CD8-positive, alpha-beta memory T cell (primary cell): ENCODE measurements at places on chromosomes 7 and 10. TPM values are rescaled to one million over a fixed set of nuclear protein-coding genes. Genes with fewer than 3 reads are reported as not detected.

DNA sequence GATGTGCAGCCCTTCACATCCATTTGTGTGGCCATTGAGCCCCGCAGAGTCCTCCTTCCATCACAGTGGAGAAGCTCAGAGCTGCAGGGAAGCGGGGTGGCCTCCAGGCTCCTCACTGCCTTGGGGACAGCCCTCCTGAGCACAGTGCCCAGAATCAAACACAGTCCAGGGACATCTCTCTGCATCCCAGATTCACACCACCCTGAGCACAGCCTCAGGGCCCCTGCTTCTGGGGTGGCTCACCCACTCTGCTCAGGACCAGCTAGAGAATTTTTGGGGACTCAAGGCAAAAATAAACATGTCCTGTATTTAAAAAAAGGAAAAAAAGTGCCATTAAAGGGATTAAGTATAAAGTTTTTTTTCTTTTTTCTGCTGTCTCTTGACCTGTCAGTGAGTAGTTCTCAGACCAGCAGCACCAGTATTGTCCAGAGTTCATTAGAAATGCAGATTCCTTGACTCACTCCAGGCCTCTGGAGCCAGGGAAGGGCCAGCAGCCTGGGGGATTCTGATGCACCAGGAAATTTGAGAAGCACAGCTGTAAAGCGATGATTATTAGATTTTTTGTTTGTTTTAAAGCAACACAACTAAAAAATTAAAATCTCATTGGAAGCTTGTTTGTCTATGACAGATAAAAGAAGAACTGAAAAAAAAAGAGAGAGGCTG is 61.6 kb downstream of the ARHGAP22 start:
- DNase-seq = no peak

- no peak for DNase-seq
Measured at GRCh38 chr10:31098046-31098445, 66.4 kb upstream of the ZNF438 start.

GRCh38 chr7:6092953-6093354 is 61.8 kb downstream of the ANKRD61 start:
- no peak for DNase-seq

DNA sequence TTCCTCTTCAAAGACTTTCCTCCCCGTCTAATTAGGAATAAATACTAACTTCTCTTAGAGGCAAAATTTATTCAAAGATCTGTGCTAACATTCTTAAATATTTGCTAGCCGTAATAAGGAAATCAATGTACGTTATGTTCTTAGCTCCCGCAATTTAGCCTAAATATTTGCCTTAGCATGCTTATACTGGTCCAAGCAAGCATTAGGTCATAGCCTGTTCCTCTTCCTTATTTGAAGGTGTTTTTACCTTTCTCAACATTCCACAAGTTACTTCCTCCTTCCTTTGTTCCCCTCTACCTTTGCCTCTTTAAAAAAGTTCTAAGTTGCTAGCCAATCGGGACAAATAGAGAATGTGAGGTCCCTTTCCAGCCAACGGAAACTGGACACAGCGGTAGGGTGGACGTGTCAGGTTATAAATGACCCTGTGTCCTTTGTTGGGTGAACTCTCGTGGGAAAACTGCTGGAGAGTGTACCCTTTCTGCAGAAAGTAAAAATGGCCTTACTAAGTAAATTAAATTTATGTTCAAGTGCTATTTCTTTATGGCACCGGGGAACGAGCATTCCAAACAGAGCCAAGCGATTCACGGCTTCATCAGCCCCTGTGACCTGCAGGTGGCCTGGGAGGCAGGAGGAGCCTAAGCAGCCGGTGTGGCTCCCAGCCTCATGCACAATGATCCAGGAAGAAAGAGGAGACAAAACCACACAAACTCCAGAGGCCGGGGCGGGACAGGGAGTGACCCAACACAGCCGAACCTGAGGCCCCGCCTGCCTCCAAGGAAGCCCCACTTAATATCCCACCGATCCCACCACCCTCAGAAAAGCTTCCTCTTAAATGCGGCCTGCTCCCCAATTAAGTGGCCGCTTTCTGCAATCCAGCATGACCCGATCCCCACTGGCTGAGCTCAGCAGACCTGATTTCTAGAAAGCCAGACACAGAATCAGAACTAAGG is 67.0 kb downstream of the ZRANB1 start:
- no peak for DNase-seq

DNA sequence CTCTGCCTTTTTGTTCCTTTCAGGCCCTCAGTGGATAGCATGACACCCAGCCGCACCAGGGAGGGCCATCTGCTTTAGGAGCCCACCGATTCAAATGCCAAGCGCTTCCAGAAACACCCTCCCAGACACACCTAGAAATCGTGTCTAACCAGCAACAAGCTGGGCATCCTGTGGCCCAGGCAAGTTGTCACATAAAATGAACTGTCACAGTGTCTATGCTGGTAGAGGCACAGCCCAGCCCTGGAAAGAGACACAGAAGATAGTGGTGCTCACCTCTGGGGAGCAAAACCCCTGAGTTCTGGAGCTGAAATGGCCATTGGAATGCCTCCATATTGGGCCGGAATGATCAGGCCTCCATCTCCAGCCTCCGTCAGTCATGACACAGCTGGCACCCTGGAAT is 38.9 kb downstream of the ECHDC3 start:
- DNase-seq = no peak

DNA sequence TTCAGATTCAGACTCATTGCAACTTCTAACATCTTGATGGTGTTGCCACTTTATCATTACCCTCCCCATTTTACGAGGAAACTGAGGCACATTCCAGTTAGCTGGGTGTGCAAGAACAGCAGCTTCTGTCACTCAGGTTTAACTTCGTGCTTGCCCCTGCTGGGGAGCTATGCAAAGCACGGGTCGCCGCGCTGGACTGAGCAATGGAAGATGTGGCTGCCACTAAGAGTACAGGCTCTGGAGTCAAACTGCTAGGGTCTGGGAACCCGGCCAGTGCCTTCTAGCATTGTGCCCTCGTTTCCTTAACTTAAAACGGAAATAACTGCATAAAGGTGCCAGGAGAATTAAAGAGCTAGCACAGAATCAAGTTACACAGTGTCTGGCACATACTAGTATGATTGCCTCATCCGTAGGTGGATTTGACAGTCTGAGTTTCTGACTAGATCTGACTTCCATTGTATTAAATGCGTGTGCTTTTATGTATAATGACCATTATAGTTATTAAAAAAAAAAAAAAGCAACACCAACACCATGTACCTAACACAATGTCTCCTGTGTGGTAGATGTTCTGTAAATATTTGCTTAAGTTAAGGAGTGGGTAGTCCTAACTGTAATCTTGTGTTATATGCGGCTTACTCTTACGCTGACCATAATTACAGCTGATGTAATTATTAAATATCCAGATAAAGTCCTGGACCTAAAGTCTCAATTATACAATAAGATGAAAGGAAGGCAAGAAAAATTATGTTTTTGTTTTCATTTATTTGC is 842 bp downstream of the ZNF22 start:
- peak; percentile 48 for DNase-seq

GRCh38 chr10:12547301-12547771 is 198.0 kb downstream of the CAMK1D start:
- DNase-seq = peak; percentile 14

GRCh38 chr7:34184466-34184865 is 279.1 kb downstream of the BMPER start:
- no peak for DNase-seq

Gene HIBADH
- total RNA-seq = 19.8 TPM

Gene OR2A2
- not detected for total RNA-seq
